Fibroblast of lung (primary cell): ENCODE measurements at places on chromosomes 7 and 10.

DNA sequence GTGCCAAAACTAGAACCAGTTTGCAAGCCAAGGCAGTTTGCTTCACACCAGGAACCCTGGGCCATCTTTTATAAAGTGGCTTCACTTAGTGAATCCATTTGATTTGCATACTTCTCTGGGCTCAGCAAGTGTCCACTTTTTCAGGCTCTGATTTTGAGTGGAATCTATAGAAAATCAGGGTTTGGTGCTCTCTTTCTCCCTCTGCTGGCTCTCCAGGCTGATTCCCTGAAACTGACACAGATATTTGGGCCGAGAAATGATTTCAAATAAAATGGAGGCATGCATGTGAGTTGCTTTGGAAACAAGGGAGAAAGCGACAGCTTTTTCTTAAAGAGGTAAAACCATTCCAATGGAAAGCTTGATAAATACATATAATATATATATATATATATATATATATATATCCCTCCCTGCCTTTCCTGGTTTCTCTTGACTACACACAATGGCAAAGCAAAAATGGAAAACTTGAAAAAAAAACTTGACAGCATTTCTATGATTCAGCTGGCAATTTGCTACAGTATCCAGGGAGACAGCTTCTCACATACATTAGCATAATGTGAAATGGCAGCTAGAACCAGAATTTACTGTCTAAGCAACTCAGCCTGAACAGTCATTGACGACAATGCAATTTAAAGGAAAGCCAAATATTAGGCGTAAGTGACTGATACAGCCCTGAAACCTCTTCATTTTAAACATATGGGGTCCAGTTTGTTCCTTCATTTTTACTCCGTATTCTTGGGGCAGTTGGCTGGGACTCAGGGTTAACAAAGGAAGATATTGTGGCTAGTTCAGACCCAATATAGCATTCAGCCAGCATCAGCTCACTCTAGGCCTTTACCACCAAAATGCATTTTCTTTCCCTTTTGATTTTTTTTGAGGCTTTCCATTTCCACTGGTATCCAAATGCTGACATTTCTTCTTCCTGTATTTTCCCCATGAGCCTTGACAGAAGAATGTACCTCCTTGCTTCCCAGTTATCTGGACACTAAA is 188.5 kb downstream of the TMEM178B start:
- DNase-seq: no peak

DNA sequence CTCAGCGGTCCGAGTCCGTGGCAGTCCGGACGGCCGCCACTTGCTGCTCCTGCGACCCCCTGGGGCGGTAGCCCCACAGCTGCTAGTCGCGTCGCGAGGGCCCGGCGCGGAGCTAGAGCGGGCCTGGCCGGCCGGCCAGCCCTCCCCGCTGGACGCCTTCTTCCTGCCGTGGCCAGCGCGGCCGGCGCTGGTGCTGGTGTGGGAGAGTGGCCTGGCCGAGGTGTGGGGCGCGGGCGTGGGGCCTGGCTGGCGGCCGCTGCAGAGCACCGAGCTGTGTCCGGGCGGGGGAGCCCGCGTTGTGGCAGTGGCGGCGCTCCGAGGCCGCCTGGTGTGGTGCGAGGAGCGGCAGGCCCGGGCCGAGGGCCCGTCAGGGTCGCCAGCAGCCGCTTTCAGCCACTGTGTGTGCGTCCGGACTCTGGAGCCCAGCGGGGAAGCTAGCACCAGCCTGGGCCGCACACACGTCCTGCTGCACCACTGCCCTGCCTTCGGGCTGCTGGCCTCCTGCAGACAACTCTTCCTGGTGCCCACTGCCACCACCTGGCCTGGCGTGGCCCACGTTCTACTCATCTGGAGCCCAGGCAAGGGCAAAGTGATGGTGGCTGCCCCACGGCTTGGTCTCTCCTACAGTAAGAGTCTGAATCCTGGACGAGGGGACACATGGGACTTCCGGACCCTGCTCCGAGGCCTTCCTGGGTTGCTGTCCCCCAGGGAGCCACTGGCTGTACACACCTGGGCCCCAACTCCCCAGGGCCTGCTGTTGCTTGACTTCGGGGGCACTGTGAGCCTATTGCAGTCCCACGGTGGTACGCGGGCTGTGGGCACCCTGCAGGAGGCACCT is 631 bp downstream of the HPS6 start:
- DNase-seq: no peak

- DNase-seq: peak; percentile 71
These were observed 236.9 kb downstream of the SLC25A13 start for GRCh38 chr7:96084881-96085553.

GRCh38 chr10:5321273-5321672 is 43.5 kb upstream of the UCN3 start:
- no peak for DNase-seq

DNA sequence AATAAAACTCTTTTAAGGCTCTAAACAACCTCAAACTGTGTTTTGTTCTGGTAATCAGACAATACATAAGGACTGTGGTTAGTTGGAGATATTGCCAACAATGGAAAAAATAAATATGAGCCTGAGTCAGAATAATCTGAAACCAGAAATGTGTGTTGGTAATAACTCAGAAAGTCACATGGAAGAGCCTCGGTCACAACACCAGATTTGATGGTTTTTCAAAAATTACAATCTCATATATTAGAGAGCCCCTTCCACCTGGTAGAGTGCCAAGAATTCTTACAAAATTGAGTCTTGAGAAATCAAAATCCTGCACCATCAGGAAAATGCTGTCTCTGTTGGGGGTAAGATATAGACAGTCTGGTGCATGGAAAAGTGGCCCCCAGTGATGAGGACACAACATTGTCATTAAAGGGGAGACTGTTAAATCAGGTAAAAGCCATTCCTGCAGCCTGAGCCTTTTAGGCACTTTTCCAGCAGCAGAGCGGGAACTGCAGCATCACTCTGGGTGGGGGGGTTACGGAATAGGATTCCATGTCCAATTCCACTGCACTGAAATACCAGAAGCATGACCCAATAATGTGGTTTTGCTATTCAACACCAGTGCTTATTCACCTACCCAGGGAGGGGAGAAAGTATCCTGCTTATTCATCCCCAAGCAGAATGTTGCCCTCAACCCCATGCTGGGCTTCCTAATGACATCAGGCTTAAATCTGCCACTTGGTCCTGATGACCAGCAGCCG is 9.5 kb upstream of the ADAM12 start:
- DNase-seq: peak; percentile 95

GRCh38 chr7:139714163-139714901 is 63.5 kb downstream of the HIPK2 start:
- no peak for DNase-seq

DNA sequence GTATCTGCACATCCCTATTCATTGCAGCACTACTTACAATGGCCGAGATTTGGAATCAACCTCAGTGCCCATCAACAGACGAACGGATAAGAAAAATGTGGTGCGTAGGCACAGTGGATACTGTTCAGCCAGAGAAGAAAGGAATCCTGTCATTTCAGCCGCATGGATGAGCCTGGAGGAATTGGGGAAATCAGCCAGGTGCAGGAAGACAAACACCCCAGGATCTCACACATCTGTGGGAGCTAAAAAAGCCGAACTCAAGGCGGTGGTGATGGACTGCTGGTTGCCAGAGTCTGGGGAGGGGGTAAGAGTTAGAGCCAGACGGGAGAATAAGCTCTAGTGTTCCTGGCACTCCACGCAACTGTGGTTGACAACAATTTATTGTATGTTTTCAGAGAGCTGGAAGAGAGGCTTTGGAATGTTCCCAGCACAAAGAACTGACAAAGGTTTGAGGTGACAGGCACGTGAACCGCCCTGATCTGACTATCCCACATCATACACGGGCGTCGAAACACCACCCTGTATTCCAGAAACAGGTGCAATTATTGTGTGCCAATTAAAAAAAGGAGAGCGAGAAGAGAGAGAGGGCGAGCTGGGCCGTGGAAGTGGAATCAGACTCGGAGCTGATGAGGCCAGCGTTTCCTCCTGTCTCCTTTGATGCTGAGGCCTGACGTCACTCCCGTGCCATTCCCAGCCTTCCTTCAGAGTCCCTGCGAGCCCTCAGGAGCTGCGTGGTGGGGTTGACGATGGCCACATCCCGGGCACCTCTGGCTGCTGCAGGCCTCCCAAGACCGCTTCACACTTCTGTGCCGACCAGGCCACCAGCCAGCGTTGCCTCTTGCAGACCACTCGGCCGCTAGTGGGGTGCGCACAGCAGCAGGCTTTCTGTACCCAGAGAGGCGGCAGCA is 189.5 kb downstream of the DNAJB6 start:
- no peak for DNase-seq

- no peak for DNase-seq
These were observed 240.1 kb downstream of the POU6F2 start for GRCh38 chr7:39217783-39218182.

DNA sequence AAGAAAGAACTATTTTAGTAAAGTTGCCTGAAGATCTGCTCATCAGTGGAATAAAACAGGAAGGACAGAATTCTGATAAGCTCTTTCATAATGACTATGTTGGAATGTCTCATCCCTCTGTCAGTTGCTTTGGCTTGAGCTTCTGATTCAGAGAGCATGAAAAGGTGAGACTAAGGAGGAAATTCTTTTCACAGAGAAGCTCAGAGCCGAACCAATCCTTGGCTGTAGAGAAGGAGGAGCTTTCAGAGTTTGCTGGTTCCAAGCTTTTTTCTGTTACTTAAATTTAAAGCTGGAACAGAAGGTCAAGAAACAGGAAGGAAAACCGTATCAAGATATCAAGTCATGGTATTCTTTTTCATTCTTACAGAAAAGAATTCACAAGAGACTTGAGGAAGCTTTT is 24.0 kb downstream of the GSTO2 start:
- DNase-seq: no peak

- peak; percentile 8 for DNase-seq
These were observed 10.9 kb upstream of the CYP3A4 start for GRCh38 chr7:99794585-99795502.

DNA sequence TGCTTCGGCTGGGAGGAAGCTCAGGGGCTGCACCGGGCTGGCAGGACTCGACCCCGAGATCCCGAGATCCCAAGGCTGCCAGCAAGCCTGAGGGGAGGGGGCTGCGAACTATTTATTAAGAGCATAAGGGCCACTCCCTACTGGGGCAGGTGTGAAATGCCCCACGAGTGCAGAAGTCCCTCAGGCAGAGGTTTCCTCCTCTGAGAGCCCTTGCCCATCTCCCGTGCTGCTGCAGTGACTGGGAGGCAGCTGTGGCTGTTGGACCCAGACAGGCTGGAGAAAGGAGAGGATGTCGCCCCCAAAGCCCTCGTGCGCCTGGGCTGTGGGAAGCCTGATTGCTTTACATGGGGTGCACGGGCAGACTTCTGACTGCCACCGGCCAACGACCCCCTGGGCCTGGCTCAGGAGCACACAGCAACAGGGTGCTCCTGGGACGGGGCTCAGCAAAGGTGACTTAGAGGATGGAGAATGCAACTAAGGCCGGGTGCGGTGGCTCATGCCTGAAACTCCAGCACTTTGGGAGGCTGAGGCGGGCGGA is 39.8 kb downstream of the RGS10 start:
- no peak for DNase-seq

DNA sequence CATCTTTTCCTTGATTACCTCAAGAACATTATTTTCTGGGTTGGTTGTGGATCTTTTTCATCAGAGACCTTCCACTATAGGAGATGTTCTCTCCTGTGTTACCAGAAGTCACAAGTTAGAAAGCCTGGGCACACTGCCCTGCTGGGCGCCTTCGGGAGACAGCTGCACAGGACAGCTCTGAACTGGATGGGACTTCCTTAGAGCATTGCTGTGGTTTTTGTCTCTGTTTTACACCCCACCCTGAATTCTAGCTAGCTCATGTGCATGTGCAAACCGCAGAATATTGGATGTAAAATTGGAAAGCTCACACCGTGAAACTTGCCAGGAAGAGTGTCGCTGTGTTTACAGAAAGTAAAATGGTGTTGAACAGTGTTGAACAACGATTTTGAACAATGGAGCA is 54.4 kb upstream of the SEC61G start:
- no peak for DNase-seq

- no peak for DNase-seq
These were observed 7.8 kb upstream of the FAM20C start for GRCh38 chr7:184294-185264.

DNA sequence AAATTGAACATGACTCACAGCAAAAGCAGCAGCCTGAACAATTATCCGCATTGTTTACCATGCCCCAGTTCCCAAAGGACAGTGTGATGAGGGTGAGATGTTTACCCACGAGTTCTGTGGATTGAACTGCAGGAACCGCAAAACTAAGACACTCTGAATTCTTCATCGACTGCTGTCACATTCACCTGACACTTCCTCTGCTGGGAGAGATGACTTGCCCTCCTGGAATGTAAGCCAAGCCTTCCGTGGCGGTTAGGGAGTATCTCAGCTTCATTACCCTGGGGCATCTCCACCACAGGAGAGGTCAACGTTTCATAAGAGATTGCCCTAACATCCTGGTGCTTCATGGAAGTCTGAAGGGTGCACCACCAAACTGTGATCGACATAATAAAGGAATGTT is 374.6 kb upstream of the ADARB2 start:
- DNase-seq: peak; percentile 3

DNA sequence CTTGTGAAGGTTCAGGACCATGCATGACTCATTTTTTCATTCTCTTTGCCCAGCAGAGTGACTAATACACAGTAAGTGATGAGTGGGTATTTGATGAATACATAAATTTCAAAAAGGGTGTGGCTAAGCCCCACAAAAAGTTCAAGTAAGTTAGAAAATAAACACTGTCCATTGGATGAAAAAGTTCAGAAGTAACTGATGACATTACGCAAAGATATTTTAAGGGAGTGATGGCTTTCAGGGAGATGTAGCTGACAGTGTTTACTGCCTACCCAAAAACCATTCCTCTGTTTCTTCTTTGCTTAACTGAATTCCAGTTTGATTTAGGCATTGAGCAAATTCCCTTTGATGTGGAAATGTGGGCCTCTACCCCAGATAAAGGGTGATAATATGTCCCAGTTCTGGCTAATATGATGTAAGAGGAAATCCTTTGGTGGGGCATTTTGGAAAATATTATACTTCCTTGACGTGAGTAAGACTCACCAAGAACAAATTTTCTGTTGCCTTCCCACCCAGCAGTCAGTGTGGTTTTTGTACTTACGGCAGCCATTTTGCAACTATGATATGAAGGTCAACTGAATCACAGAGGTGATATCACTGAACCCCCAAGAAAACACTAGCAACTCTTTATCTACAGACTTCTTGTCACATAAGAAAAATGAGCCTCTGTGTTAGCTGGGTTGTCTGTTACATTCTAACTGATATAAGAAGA is 29.0 kb upstream of the EBLN1 start:
- DNase-seq: peak; percentile 93
